ENCODE measurements at places on chromosomes 1 and 21.

GRCh38 chr1:119285482-119285881 is 83.1 kb upstream of the HAO2 start:
- H3K4me1 ChIP-seq, result peaks cover 21% of the 10 kb centered on the region
- no peak overlapping the region for H3K4me3 ChIP-seq
- H3K27me3 ChIP-seq, result no peaks in the 10 kb centered on the region

- no peak overlapping the region for H3K27ac ChIP-seq
- no peaks in the 10 kb centered on the region for H3K27me3 ChIP-seq
- no peaks in the 10 kb centered on the region for H3K4me1 ChIP-seq
- no peaks in the 10 kb centered on the region for H3K36me3 ChIP-seq
Measured at GRCh38 chr1:18575620-18576019, 55.0 kb upstream of the PAX7 start.

DNA sequence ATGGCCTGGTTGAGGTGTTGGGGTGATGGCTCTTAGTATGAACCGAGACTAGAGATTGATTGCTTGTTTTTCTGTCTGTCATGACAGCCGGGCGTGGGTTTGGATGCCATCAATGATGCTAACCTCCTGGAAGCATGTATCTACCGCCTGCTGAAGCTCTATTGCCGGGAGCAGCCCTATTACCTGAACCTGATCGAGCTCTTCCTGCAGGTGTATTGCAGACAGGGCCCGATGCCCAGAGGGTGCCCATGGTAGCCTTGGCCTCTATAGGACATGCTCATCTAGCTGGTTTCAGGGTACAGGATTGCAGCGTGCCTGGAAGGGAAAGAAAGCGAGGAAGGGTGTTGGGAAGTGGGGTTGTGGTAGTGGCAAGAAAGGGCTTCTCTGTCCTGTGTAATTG is 2.6 kb upstream of the RUSC1 start:
- no peak overlapping the region for H3K27ac ChIP-seq
- H3K4me3 ChIP-seq, result no peak overlapping the region
- H3K4me1 ChIP-seq, result peaks cover 12% of the 10 kb centered on the region

DNA sequence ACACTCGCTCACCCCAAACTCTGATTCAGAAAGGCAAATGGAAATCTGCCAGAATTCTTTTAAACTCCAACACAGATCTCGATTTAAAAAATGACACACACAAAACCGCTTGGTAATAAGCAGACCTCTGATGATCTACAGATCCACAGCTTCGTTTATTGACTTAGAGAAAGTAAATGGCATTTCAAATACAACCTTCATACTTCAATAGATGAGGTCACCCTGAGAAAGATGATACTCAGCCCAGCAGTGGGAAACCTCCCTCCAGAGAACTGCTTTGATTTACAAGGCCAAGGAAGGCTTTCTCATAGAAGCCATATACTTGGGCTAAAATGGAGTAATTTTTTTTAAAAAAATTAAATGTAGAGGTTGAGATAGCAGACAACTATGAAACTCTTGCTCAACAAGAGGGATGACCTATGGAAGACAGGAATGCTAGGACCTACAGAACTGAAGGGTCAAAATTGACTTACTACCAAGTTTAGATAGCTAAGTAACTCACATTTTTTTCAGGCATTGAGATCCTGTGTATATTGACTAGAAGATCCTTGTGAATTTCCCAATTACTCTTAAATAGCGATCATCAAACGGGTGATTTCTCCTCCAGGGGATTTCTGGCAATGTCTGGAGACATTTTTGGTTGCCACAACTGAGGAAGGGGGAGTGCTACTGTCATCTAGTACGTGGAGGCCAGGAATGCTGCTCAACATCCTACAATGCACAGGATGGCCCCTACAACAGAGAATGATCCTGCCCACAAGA is 143.9 kb downstream of the CLIC6 start:
- no peaks in the 10 kb centered on the region for H3K27me3 ChIP-seq
- peak; percentile 90 for DNase-seq
- peak overlapping the region; percentile 100 for H3K27ac ChIP-seq
- peaks cover 30% of the 10 kb centered on the region for H3K36me3 ChIP-seq

GRCh38 chr1:119968068-119968492 is 71.8 kb upstream of the ADAM30 start:
- no peak overlapping the region for H3K4me3 ChIP-seq
- peaks cover 48% of the 10 kb centered on the region for H3K36me3 ChIP-seq
- peak; percentile 71 for DNase-seq
- H3K27ac ChIP-seq, result peak overlapping the region; percentile 18
- peaks cover 35% of the 10 kb centered on the region for H3K4me1 ChIP-seq
- no peaks in the 10 kb centered on the region for H3K27me3 ChIP-seq

DNA sequence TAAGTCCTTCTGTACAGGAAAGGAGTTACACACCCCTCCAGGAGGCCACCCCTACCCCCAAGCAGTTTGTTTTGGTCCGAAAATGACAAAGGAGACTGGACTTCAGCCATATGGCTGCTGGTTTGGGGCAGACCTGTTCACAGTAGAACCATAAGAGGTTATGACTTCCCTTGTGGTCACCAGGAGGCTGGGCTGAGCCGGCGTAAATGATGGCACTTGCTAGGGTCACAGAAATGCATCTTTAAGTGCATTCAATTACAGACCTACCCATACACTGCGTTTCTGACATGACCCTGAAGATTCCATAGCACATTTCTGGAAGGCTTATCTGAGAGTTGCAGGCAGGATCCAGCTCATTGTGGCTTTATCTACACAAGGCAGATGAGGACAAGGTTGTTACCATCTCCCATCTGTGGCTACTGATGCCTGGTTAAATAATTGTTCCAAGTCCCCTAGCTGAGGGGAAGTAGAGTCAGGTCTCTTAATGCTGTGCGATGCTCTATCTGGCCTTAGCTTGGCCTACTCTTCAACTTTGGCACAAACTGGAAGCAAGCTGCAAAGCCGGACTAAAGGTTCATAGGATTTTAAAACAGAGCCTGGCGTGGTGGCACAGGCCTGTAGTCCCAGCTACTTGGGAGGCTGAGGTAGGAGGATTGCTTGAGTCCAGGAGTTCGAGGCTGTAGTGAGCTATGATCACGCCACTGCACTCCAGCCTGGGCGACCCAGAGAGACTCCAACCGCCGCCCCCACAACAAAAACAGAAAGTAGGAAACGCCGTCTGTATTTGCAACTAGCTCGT is 1.7 kb upstream of the TRIM67 start:
- H3K36me3 ChIP-seq, result no peaks in the 10 kb centered on the region
- DNase-seq, result no peak
- peaks cover 41% of the 10 kb centered on the region for H3K27me3 ChIP-seq
- 0 out of 2 replicates have a peak, but pooled peaks cover 3% of the 10 kb centered on the region for H3K4me1 ChIP-seq
- no peak overlapping the region for H3K27ac ChIP-seq
- H3K4me3 ChIP-seq, result no peak overlapping the region

DNA sequence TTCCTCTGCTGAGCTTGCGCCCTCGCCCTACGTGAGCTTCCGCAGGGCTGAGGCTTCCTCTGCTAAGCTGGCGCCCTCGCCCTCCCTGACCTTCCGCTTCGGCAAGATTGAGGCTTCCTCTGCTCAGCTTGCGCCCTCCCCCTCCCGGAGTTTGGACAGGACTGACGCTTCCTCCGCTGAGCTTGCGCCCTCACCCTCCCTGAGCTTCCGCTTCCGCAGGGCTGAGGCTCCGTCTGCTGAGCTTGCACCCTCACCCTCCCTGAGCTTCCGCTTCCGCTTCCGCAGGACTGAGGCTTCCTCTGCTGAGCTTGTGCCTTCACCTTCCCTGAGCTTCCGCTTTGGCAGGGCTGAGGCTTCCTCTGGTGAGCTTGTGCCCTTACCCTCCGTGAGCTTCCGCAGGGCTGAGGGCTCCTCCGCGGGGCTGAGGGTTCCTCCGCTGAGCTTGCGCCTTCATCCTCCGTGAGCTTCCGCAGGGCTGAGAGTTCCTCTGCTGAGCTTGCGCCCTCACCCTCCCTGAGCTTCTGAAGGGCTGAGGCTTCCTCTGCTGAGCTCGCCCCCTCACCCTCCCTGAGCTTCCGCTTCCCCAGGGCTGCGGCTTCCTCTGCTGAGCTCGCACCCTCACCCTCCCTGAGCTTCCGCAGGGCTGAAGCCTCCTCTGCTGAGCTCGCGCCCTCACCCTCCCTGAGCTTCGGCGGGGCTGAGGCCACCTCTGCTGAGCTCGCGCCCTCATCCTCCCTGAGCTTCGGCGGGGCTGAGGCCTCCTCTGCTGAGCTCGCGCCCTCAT is 753.6 kb upstream of the TPTE start:
- no peaks in the 10 kb centered on the region for H3K4me1 ChIP-seq
- H3K27me3 ChIP-seq, result no peaks in the 10 kb centered on the region
- no peak for DNase-seq
- no peaks in the 10 kb centered on the region for H3K36me3 ChIP-seq

DNA sequence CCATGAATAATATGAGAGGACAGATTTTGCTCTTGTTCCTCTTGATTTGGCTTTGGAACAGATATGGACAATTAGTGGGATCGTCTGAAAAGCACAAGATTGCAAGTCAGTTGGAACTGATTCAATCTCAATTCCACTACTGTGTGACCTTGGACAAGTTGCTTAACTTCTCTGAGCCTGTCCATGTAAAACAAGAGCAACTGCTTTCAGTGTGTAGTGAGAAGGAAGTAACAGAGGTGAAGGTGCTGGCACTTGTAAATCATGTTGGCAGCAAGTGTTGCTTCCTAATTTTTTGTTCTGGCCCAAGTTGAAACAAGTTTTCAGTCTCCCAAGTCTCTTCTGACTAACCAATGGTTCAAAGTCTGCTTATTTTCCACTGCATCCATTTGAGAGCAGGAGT is 15.3 kb downstream of the INKA2 start:
- no peak overlapping the region for H3K27ac ChIP-seq
- H3K4me1 ChIP-seq, result peaks cover 14% of the 10 kb centered on the region
- DNase-seq, result no peak
- H3K27me3 ChIP-seq, result no peaks in the 10 kb centered on the region
- no peak overlapping the region for H3K4me3 ChIP-seq

All from GM23248 (cell line).